ENCODE measurements at places on chromosomes 13 and 19.

DNA sequence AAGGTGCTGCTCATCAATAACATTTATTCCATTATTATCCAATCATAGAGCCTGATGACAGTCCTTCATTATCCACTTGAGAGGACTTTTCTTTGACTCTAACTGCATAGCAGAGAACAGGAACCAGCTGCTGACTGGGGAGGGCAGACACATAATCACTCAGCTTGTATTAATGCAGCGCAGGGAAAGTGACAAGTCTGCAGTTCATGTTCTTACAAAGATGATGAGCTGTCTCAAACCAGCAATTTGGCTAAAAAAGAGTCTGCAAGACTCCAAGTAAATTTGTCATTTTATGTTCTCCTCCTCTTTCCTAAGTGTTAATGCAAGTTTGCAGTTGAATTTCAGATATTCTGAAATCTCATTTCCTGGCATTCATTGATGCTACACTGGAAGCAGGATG, 40.0 kb upstream of the CBY2 start:
- DNase-seq, result no peak

- DNase-seq, result no peak
Measured at GRCh38 chr13:53501387-53501786, 472.8 kb downstream of the OLFM4 start.

- no peak for DNase-seq
Measured at GRCh38 chr19:28023064-28023463, 1189.9 kb downstream of the UQCRFS1 start.

DNA sequence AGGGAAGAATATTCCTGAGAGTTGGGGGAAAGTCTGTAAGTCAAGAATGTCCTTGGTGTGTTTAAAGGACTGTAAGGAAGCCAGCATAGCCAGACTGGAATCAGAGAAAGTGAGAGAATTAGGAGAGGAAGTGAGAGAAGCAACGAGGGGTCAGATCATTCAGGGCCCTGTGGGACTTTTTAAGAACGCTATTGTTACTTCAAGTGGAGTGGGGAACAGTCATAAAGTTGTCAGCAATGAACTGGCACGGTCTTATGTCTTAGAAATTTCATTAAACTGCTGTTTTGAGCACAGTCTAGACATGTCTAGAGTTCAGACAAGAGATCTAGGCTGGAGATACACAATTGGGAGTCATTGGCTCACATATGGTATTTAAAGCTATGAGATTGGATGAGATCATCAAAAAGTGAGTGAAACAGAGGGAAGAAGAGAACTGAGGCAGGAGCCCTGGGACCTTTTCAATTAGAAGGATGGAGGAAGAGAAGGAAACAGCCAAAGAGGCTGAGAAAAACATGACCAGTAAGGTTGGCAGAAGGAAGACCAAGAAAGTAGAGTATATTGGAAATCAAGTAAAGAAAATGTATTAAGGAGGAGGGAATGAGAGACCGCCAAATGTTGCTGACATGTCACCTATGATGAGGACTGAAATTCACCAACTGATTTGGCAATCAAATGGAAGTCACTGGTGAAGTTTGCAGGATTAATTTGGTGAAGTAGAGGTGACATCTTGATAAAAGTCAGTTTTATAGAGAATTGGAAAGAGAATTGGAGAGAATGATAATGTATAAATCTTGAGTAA, 263.5 kb downstream of the GPC5 start:
- no peak for DNase-seq

DNA sequence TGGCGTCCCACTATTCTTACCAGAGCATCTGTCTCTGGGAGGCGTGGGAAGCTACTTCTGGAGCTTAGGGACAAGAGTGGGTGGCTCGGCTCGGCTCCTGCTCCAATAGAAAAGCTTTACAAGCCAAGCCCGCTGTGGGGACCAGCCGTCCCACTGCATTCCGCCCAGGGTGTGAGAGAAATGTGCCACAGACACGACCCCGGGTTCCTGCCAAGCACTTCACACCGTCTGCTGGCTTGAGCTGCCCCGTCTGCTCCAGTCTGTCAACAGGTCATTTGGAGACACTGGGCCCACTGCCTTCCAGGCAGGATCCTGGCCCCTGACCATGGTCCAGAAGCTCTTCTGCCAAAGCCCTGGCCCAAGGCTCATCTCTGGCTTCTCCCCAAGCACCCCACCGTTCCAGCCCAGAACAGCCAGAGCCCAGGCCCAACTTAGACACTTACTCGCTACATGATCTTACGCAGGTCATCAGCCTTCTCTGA, 6.5 kb upstream of the FKRP start:
- no peak for DNase-seq

DNA sequence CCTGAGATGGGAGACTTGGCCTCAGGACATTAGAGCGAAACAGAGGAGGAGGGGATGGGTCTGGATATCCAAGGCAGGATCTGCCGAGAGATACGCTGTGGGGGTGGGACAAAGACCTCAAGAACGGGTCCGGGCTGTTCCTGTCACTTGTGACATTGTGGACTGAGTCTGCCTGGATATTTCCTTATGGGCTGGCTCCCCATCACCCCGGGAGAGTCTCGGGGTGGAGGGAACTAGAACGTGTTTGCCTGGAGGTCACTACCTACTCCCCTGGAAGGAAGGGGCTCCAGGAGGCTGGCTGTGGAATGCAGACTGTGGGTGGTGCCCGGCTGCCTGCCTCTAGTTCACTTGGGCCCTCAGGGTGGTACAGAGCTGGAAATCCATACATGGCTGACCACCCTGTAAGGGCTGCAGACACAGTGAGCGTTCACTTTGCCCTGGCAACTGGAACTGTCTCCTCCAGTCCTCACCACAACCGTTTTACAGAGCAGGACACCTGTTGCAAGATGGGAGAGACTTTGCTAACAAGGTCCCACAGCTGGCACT, 26.4 kb downstream of the DNM2 start:
- DNase-seq, result no peak

- no peak for DNase-seq
Measured at GRCh38 chr19:4208385-4209094, 20.8 kb upstream of the EBI3 start.

GRCh38 chr13:95533545-95534160, 18.9 kb upstream of the CLDN10 start:
- DNase-seq, result no peak

DNA sequence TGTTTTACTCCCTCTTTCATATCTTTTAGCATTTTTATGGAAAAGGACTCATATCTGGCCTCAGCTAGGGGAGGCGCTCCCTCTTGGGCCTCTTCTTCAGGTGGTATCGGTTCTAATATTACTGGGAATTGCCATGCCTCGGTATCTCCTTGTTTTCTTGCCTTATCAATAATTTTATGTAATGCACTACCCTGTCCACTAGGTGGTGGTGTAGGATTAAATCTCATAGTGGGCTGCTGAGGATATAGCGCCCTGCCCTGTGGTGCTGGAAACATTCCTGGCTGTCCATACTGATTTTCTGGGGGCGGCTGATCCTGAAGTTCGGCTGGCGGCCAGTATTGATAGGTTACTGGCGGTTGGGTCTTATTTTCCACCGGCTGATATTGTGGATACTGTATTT, 35.8 kb downstream of the ZNF420 start:
- no peak for DNase-seq

- no peak for DNase-seq
Measured at GRCh38 chr13:75771818-75772217, 135.7 kb downstream of the LMO7 start.

GRCh38 chr13:84443463-84443862, 561.2 kb upstream of the SLITRK1 start:
- DNase-seq, result no peak

GRCh38 chr13:110521296-110521680, 40.2 kb downstream of the RAB20 start:
- DNase-seq, result no peak

Data from NCI-H774 (cell line).